Stimulated activated CD4-positive, alpha-beta T cell treated with anti-CD3 and anti-CD28 coated beads, Interleukin-15, amount 100 ng/mL, for 24 hours (primary cell): ENCODE measurements at places on chromosomes 2 and 18.

- no peak for DNase-seq
Measured at GRCh38 chr18:42807887-42808286, 307.6 kb downstream of the RIT2 start.

- DNase-seq: no peak
Measured at GRCh38 chr2:69600425-69600824, 43.1 kb downstream of the AAK1 start.

GRCh38 chr2:225814554-225814953 is 415.0 kb downstream of the NYAP2 start:
- no peak for DNase-seq

DNA sequence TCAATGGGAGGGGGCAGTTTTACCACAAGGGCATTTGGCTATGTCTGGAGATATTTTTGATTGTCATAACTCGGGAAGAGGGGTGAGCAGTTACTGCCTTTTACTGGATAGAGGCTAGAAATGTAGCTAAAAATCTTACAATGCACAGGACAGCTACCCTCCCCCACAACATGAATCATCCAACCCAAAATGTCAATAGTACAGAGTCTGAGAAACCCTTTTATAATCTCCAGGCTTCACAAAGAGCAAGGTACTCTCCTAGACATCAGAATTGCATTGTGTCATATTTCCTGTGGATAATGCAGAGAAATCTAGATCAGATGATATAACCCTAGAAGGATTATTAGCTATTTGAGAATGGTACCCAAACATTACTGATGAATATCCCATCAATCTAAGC is 277.1 kb upstream of the NRP2 start:
- no peak for DNase-seq

- DNase-seq: no peak
Measured at GRCh38 chr2:126674075-126674744, 18.3 kb downstream of the GYPC start.

- no peak for DNase-seq
Measured at GRCh38 chr2:44940049-44940494, 1.4 kb upstream of the SIX3 start.

- no peak for DNase-seq
Measured at GRCh38 chr2:34851804-34852203, 1252.7 kb upstream of the FAM98A start.

DNA sequence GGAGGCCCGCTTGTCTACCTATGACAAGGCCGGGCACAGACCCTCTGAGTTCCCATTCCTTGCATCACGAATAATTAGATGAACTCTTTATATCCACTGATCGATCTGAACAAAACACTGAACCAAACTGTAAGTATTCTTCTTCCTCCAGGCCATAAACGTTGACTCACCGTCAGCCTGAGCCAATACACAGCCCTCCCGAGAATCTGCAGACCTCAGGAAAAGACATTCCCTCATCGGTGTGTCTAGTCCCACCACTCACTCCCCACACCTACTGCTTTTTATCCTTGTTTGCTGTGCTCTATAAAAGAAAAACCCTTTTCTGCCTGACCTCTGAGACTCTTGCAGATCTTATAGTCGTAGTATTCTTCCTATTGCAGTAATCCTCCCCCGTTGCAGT is 41.0 kb downstream of the TMEM87B start:
- DNase-seq: no peak

DNA sequence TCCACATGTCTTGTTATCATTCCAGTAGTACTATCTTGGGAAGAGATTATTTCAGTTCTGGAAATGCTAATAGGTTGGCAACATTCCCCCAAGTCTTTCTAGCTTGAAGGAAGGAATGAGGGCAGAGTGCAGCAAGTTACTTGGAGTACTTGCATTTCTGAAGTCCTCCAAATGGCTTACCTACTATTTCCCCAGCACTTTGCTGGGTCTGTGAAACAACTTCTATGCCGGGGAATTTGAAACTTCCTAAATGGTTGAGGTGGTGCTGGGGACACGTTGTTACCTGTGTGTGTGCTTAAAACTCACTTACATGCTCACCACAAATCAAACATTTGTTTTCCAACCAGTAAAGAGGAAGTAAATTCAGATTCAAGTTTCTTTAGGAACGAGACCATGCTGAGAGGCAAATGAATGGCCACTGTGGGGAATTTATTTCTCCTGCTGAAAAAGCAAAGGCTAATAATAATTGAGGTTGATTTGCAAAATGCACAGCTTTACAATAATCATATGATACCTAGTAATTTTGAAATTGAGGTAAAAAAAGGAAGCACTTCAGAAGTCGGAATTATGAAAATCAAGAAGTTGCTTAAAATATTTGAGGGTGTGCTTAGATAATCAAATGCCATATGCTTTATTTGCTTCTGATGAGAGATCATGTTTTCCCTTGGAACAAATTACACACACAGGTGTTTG is 1167.7 kb upstream of the ZEB2 start:
- DNase-seq: no peak

DNA sequence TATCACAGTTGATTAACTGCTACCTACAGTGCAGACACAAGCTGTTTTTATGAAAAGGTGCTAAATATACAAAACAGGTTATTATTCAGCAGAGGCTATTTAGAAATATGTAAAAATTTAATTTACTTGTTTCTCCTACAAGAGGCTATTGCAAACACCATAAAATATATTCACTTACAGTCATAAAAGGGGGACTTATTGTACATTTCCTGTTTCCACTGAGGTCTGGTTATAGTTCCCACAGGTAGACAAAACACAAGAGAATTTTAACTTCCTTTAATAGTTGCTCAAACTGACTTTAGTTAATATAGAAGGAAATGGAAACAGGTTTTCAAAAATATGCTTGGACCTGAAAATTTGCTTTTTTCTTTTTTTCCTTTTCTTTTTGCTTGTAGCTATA is 40.0 kb upstream of the FRZB start:
- no peak for DNase-seq

DNA sequence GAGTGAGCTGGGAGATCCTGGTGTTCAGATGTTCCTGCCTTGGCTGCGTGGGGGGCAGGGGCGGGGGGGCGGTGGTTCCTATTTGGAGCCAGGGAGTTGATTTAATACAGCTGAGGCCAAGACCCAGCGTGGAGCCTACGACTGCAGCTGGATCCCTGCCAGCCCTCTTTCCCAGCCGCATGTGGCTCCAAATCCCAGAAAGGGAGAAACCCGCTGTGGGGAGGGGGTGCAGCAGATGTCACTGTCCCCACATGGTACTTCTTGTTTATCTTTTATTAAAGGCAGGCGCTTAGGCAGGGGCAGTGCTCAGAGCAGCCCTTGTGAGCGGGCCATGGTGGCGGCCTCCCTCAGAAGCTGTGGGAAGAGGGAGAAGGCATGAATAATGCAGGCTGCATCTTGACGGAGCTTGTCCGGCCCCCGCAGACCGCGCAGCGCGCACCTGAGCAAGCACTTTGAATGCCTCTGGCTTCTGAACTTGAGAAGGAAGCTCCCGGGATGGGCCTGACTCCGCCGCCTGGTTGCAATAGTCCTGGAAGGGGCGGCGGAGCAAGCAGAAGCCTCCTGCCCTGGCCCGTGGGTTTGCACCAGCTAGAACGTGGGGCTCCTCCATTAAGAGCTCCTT is 112.1 kb downstream of the GLI2 start:
- no peak for DNase-seq

GRCh38 chr2:128273469-128274081 is 45.1 kb downstream of the HS6ST1 start:
- no peak for DNase-seq

DNA sequence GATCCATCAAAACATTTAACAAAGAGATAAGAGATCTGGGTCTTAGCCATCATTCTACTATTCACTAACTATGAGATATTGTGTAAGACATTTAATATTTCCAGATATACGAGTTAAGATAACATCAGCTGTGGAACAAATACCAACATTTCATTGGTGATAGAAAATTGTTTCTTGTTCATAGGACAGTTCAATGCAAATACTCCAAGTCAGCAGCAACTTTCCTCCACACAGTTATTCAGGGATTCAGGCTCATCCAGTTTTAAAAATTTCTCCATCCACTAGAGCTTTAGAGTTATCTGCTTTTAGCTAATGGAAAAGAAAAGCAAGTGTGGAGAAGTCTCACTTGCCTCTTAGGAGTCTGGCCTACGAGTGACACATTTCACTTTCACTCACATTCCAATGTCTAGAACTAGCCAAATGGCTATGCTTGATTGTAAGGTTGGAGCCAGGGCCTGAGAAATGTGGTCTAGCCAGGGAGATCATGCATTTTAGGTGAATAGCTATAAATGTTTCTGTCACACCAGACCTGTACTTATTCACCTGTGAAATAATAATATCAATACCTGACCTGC is 119.3 kb upstream of the MAPRE2 start:
- no peak for DNase-seq

GRCh38 chr2:170965446-170966225 is 36.6 kb downstream of the GORASP2 start:
- DNase-seq: no peak

GRCh38 chr2:42331569-42332284 is 29.3 kb downstream of the COX7A2L start:
- DNase-seq: no peak

DNA sequence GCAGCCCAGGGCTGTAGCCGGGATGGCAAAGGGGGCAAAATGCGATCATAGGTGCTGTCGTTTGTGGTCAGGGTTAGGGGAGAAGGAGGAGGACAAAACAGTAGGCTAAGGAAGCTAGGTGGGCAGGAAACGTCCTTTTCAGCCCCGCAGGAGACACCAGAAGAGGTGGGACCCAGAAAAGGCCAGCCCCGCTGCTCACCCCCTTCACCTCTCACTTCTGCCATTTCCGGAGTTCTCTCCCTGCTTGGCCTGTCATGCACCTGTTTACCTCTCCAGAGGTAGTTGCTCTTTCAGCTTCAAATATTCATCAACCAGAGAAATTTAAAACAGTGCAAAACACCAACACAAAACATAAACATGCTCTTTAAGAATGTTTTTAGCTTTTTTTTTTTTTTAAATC is 849 bp downstream of the AQP4 start:
- no peak for DNase-seq

DNA sequence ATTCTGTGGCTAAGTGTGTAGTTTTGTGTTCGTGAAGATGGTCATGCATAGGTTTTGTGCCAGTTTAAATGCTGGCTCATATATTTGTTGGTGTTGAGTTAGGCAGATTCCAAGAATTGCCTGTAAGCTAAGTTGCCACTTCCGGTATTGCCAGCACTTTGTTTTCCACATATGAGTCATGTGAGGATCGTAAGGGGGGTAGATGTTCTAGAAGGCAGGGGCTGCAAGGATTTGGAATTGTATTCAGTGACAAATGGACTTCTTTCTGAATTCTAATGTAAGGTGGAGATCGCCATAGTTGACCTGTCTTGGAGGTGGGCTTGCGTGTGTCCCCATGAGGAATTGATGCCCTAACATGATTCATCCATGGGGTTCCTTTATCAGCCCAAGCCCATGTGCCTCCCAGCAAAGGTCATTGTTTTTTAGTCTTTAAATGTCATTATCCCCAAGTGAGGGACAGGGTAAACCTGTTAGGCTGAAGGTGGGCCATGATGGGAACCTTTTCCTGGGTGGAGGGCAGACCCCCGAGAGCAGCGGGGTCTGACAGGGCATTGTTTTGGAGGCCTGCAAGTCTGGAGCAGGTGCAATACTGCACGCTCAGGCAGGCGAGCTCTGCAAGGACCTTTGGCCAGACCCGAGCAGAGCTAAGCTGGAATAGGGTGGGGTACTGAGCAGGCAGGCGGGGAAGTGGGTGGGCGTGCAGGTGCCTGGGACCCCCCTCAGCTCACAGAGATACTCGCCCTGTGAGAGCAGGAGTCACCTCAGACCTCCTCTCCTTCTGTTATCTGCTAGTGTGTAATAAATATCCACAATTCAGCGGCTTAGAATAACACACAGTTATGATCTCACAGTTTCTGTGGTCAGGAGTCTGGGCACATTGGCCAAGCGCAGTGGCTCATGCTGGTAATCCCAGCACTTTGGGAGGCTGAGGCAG is 77.4 kb downstream of the LRRFIP1 start:
- no peak for DNase-seq

- DNase-seq: no peak
Measured at GRCh38 chr2:50956886-50957285, 75.0 kb downstream of the NRXN1 start.

GRCh38 chr2:32963941-32964340 is 17.2 kb downstream of the LTBP1 start:
- no peak for DNase-seq

- no peak for DNase-seq
Measured at GRCh38 chr2:114201781-114202180, 240.7 kb upstream of the DPP10 start.

DNA sequence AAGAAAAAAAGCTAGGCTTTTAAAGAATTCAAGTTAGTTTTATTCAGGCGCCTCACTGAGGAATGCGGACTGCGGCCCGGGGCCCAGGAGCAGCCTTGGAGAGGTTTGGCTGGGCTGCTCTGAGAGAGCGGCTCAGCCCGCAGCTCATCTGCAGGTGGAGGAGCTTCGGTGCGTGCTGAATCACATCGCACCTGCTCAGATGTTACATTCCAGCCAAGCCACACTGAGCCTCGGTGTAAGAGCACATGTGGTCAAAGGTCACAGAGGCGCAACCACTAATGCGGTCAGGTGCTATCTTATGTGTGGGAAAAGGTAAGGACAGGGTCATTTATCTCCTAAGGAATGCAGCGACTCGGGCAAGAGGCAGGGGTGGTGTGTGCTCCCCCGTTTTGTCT is 17.1 kb upstream of the CNDP1 start:
- DNase-seq: no peak

DNA sequence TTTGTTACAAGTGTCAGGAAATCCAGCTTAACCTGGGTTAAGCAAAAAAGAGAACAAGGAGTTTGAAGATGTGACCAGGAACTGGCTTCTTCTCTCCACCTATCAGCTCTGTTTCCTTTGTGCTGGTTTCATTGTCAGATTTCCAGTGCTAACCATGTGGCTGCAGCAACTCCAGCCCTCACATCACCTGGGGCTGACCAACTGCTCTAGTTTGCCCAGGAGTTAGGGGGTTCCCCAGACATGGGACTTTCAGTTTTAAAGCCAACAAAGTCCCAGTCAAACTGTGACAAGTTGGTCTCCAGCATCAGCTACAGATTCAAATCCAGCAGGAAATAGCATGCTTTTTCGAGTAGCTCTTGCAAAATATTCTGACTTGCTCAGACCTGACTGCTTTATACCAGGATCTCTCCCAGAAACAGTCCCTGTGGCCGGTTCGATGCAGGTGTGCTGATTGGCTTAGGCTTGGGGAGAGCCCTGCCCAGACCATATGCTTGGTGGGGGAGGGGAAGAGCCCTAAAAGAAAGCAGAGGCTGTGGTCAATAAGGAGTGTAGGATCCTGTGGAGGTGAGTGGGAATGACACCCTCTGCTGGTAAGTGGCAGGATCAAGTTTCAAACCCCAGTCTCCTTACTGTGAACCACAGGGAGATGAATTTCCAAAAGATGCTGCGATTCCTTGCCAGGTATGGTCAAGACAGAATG is 49.5 kb downstream of the KCNE4 start:
- DNase-seq: no peak

- DNase-seq: no peak
Measured at GRCh38 chr2:25259737-25260124, 82.0 kb downstream of the DNMT3A start.

- DNase-seq: no peak
Measured at GRCh38 chr2:15460112-15460620, 101.0 kb downstream of the NBAS start.

- no peak for DNase-seq
Measured at GRCh38 chr18:55418439-55418838, 169.6 kb downstream of the TCF4 start.
